ENCODE measurements at places on chromosomes 4 and X.
A peak's percentile ranks its signal among the peaks of the same experiment; 100 is the strongest.

DNA sequence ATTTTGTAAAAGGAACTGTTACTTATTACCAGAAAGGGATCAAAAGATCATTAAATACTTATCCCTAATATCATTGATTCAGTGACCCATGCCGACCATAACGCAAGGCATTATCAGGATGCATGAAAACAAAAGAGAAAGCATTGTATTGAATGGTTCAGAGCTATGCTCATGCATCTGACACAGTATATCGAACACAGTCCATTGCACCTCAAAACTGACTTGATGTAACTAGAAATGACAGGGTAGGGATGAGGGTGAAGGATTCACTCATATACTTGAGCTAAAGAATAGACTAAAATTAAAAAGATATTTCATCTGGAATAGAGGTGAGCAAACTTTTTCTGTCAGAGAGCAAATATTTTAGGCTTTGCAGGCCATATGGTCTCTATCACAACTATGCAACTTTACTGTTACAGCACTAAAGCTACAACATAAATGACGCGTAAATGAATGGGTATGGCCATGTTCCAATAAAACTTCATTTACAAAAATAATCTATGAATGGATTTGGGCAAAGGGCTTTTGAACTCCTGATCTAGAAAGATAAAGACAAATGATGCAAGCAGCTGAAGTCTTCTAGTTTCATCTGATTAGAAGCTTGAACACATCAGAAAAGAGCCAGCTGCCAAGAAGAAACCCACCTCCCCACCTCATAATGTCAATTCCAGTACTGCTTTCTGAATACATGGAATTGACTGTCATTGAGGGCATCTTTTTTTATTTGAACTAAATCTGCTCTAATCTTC is 12.9 kb upstream of the SPP1 start:
- no peak for DNase-seq

DNA sequence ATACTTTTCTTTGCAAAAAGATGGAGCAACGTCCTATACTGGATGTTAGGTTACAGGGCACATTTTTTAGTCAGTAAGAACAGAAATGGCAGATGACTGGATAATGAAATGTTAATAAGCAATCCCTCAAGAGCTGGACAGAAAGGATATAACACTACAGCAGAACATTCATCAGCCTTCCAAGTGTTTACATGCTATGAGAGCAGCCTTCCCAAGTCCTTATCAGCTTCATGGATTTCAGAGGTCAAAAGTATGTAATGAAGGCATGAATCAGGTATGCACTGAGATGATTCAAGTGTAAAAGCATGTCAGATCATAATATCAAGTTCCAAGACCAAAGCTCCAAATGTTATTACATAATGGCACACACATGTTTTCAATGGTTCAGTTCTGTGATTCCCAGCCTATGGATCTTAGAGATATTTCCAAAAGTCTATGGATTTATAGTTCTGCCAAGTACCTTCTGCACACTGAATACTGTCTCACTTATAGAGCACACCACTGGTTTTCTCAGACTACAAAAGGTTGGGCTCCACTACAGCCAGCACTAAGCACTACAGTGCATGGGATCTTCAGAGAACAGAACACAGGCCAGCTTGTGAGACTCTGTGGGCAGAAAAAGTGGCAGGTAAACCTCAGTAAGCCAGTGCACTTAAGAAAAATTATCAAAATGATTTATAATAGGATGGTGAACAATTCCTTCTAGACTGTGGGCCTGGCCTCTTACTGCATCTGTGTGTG is 49.2 kb downstream of the GPC4 start:
- DNase-seq: no peak

DNA sequence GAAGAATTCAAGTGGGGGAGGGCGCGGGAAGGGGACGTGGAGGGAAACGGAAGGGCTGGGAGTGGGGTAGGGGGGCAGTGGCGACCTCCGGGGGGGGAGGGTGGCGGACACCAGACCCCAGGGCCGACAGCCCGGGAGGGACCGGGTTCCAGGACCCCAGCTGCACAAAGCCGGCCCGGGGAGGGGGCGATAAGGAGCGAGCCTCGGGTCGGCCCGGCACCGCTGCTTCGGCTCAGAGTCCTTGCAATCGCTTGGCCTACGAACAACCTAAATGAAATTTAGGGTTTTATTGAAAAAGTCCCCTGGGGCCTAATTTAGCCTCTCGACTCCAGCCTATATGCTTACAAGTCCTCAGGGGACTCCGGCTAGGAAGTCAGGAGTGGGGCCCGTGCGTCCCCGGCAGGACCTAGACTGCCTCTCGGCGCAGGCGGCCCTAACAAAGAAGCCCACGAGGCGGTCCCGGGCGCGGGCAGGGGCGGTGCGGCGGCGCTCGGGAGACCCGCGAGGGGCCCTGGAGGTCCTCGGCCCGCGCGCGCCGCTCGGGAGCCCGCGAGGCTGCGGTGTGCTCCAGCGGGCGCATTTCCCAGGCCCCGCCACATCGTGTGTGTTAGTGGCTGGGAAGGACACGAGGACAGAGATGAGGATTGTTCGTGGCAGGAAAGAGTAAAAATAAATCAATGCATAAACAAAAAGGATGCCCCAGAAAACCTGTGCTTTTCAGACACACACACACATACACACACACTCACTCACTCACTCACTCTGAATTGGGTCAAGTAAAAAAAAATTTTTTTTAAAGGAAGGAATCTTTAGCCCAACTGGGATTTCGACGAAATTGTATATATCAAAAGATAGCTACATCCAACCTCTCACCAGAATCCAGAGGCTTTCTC is 70.0 kb downstream of the MGST2 start:
- DNase-seq: no peak

DNA sequence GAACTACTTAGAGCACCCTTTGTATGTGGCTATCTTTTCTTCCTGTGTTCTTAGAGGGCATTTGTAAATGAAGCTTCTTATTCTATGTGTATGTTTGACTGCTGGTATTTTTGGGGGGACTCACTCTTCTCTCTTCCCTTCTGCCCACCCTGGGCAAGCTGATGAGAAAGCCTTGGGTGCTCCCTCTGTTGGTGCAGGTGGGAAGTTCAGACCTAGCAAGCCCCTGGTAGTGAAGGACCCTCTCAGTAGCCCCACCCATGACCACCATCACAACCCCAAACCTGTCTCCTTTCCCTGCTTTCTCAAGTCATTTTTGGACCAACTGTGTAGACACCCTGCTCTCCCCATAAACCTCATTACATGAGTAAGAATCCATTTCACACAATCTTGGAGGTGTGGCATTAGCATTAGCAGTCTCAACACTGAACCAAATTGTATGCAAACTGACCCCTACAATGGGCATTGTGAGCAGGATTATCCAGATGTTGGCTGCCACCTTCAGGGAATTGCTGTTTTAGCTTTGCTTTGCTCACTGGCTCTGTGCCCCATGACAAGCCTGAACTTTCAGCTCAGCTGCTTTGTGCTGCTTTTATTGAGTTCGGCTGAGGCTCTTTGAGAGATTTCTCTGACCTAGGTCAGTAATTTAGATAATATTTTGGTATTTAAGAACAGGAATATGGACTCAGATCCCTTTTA is 27.9 kb downstream of the TRIM61 start:
- DNase-seq: no peak

DNA sequence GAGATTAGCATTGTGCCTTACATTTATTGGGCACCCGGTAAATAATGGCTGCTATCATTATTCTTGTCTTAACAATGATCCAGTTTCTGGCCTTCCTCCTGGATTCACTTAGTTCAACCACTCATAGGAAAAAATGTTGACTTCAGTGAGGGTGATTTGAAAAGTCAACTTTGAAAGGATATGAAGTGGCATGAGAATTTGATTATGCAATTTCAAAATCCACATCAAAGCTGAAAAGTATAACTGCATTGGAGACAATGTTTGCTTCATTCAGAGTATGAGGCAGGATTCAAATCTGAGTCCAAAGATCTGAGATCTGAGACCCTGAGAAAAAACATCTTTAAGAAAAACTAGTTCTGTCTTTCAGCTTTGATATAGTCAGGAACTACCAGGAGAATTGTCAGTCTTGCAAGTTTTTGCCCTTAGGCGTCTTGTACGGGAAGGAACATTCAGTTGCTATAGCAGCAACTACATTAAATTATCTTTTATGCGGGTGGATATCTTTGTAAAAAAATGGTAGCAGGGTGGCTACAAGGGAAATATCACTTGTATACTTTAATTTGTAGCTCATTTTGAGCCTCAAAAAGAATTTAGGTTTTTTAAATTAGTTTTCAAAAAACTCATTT is 587.5 kb upstream of the LCORL start:
- DNase-seq: no peak

GRCh38 chr4:82594456-82594855 is 32.7 kb upstream of the TMEM150C start:
- DNase-seq: no peak

GRCh38 chrX:136464589-136464988 is 23.2 kb upstream of the BRS3 start:
- DNase-seq: no peak

DNA sequence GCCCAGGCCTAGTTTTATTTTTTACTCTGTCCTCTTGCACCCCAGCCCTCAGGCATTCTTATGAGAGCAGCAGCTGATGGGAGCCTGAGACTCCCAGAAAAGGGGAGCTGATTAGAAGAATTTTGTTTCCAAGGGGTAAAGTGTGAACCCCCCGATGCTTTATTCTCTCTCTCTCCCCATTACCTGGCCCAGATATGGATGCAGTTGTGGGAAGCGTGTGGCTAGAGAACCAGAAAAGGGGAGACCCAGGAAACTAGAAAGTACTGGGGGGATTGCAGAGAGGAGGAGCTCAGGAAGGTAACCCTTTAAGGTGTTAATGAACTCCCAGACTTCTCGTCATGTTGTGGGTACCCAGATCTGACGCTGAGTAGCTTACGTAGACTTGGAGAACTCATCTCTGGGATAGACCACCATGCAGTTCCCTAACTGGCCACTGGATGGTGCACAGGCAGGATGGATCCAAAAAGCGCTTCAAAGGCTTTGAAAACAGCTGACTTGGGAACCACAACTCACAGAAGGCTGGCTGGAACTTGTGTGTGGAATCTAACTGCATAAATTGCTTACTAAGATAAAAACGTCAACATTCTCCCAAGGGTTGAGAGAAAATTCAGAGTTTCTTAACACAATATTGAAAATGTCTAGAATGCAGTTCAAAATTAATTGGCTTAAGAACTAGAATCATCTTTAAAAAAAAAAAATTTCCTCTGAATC is 64.7 kb downstream of the TBC1D14 start:
- peak; percentile 56 for DNase-seq

DNA sequence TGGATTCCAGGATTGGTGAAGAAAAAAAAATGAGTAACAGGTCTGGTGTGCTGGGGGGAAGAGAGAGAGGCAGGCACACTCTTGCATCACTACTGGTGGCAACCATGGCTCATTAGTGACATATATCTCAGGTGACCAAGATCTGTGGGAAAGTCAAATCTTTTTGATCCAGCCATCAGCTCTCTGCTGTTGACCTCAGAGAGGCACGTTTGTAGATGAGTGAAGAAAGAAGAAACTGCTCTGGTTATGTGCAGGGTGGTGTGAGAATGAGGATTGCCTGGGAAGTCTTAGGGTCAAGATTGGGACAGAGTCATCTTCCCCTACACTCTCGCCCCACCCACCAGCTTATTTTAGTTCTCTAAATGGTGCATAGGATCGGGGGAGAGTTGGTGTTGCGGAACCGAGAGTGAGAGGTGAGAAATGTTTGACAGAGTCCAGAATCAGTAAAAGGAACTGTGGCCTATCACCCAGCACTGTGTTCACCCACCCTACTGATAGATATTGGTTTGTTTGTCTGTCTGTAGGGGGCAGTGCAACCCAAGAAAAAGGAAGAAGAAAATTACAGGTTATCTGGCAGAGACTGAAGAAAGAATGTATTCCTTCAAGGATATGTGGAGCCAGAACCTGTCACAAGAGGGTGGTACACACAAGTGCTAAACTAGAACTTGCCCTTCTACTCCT is 21.9 kb downstream of the ARMCX6 start:
- peak; percentile 1 for DNase-seq

- DNase-seq: no peak
These were observed 348.1 kb downstream of the ARHGAP10 start for GRCh38 chr4:148079961-148080360.

DNA sequence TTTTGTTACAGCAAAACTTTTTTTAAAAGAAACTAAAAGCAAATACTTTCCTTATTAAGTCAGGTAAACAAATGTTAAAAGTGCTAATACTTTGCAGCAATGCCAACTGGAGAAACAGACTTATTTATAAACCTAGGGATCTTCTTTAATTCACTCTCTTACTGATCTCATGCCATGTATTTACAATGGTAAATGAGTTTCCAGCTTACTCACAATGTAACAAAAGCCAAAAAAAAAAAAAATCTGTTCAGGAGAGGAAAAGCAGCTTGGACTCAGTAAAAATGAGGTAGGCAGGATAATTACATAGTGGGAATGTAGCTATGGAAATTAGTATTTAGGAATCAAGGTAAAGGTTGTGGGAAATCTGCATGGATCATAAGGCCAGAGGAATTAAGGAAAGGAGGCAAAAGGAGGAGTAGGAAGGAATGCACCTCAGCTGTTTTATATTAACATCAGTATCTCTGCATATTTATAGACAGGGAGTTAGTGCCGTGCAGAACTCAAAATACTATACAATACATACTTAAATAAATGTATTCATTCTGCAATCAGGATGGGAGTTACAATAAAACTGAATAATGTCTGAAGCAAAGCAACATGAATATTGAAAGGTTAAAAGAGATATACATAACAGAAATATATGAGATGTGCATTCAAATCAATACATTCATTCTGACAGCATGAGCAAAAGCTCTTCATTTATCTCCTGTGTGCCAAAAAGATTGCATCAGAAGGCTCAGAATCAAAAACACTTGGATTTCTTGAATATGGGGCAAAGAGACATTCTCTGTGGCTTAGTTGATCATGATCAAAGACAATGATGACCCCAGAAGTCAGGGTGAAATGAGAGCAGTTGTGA is 57.9 kb upstream of the ETNPPL start:
- DNase-seq: no peak

- no peak for DNase-seq
These were observed 57.8 kb upstream of the ADGRA3 start for GRCh38 chr4:22573641-22574040.

- DNase-seq: peak; percentile 94
These were observed at the start of gene WNK3 for GRCh38 chrX:54357414-54358377. WNK3 (minus strand) TSS chrX:54358046.
